ENCODE measurements at places on chromosomes 5 and 9.

GRCh38 chr5:65728218-65728617, 6.2 kb downstream of the NLN start:
- DNase-seq: no peak

DNA sequence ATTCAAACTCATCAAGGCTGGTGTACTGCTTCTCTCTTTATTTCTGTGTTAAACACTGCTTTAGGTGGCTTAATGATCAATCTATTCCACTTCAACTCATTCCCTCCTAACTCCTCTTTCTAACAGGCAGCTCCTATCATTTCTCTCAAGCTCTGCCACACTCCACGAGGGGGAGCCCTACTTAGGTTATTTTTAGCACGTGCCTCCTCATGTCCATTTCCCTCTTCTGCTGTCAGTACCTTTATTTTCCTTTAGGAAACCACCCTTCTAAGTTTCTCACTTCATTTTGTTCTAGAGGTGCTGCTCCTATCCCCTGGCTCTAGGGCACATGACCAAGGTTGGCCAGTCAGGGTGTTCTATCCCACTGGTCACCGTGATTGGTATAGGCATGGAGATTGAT, 6.7 kb upstream of the BRINP1 start:
- no peak for DNase-seq

DNA sequence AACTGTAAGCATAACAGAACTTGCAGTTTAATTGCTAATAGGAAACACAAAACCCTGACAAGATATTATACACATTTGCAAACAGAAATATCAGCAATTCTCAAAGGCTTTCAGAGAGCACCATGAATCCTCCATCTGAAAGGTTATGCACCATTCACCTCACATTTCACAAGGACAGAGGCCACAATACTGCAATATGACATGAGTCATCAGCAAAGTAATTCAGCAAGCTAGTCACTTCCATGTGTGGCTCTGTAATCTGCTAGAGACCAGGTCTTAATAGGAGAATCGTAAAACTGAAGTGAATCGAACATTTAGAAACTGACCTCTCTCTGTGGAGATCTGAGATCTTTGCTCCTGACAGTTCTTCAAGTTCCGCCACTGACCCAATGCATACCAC, 28.3 kb downstream of the IARS1 start:
- no peak for DNase-seq

DNA sequence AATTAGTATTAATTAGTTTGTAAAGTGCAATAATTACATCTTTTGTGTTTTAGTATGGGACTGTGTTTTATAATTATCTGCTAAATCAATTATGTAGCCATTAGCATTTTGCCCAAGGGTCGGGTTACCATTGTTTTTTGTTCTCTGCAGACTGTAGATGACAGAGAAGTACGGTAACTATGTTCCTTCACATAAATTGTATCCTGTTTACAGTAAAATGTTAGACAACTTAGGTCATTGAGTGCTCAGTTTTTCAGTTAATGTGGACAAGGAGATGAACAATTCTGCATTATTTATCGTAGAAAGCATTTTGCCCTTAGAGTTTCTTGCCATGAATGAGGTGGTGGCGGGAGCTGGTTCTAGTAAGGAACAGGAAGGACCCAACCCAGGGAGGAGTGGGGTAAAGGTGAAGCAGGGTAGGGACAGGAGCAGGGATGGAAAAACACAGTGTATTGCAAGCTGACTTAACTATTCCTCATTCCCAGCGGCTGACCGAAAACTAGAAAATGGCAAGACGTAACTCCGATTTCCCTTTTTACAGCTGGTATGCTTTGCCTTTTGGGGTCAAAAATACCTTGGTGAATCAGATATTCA, 243.7 kb upstream of the SLC24A2 start:
- DNase-seq: no peak

- no peak for DNase-seq
Observed at GRCh38 chr9:136662656-136663581, at the start of gene EGFL7. TSS of gene EGFL7 (plus strand) at chr9:136662916. CDS start at chr9:136668283, 5,367 bp downstream.

DNA sequence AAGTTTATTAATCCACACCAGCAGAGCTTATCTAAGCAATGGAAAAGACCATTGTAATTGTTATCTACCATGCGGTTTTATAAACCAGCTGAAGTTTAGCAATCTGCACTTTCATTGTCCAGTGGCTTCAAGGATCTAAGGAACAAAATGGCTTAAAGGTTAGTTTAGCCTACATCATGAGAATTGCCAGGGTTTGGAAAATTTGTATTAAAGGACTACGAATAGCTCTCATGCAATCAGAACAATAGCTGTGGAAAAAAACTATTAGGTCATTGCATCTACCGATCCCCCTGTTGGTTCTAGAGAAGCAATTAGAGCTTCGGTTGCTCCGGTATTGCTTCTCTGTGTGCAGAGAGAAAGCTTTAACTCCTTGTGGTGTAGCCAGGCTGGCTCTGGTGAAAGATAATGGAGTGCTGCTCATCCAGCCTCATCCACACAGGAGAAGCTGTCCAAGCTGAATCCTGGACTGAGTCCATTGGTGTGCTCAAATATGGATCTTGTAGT, 86.3 kb upstream of the SLC12A2 start:
- no peak for DNase-seq

DNA sequence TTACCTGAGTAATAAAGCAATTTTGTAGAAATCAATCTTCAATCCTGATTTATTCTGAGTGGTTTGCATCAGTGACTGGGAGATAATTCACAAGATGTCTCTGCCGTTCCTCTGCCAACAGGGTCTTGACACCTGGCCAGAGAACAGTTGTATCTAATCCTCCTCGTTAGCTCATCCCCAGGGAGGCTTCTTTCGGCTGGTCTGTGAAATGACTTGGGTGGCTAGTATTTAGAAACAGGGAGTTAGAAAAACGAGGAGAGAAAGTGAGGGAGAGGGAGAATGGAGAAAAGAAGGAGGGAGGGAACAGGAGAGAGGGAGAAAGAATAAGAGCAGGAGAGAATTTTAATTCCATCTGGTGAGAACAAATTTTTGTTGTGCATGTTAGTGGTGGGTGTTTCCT, 600.2 kb upstream of the TLE4 start:
- DNase-seq: peak; percentile 41

- DNase-seq: no peak
Observed at GRCh38 chr9:22238809-22239684, 207.6 kb upstream of the DMRTA1 start.

GRCh38 chr5:148376198-148376597, 7.6 kb upstream of the FBXO38 start:
- no peak for DNase-seq

- DNase-seq: no peak
Observed at GRCh38 chr9:37905131-37905505, 1.2 kb upstream of the SLC25A51 start.

- DNase-seq: no peak
Observed at GRCh38 chr9:80831751-80832150, 857.6 kb downstream of the TLE1 start.

DNA sequence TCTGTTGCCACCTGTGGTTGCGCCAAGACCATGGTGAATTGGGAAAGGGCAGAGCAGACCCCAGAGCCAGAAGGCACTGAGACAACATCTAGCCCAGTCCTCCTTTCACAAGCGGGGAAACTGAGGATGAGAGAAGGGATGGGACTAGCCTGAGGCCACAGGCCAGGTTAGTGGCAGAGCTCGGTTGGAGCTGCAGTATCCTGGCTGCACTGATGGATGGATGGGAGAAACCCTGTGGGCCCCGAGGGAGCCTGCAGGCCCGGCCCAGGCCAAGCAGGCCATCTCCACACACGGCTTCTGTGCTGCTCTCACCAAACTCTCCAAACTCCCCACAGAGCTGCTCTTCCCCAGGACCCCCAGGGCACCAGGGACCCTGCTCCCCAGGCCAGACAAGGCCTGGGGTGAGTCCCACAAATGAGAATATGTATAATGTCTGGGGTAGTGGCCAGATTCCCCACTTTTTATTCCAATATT, 60.2 kb downstream of the TSTD2 start:
- DNase-seq: no peak

DNA sequence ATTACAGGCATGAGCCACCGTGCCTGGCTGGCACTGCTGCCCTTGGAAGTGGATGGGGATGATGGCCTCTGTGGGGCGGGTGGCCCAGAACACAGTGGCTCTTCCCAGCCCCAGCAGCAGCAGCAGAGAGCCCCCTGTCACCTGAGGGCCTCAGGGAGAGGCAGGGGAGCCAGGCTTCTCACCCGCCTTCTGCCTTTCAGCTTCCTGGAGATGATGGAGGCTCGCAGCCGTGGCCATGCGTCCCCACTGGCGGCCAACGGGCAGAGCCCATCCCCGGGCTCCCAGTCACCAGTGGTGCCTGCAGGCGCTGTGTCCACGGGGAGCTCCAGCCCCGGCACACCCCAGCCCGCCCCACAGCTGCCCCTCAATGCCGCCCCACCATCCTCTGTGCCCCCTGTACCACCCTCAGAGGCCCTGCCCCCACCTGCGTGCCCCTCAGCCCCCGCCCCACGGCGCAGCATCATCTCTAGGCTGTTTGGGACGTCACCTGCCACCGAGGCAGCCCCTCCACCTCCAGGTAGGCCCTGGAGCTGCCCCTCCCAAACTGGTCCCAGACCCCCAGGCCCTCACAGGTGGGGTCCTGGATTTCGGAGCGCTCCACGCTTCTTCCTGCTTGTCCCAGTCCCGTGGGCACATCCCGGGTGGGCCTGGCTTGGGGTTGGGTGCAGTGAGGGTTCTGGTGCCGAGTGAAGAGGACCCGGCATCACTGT, 5.0 kb upstream of the AJM1 start:
- no peak for DNase-seq

GRCh38 chr9:132507670-132508469, 74.5 kb upstream of the BARHL1 start:
- DNase-seq: no peak

- DNase-seq: no peak
Observed at GRCh38 chr5:137828664-137829063, 39.0 kb upstream of the MYOT start.

DNA sequence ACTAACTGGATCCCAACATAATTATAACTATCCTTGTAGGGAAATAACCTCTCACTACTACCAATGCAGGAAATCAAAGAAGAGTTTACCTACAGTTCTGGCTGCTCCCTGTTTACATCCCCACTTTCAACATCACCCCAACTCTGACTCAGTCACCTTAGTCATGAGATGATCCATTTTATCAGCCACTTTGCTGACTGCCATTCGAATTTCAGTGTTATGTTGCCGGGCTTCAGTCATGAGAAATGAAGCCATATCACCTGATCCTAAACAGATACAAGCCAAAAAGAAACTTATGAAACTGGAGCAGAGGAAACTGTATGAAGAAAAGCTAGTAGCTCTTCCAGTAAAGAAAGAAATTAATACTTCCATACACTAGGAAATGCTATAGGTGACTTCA, 33.7 kb downstream of the SLC31A2 start:
- DNase-seq: no peak

- peak; percentile 0 for DNase-seq
Observed at GRCh38 chr5:102823441-102823874, 68.4 kb downstream of the PAM start.

DNA sequence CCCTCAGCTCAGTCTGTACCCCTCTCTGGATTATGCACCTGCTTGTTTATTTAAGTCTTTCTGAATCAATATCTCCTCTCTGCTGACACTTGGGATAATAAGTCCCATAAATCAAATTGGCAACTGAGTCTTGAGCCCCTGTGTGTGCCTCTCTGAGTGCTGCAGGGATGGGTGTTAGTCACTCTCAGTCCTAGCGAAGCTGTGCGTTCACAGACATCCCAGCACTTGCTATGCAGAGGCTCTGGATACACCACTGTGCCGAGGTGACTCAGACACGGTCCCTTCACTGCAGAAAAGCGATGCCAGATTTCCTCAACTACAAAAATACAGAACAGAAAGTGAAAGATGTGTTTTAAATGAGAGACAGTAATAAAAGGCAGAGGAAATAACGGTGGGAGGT, 4.1 kb upstream of the KCNMB1 start:
- no peak for DNase-seq

GRCh38 chr5:172229904-172230303, 35.9 kb downstream of the EFCAB9 start:
- DNase-seq: no peak

GRCh38 chr5:94031631-94032030, 290.2 kb upstream of the POU5F2 start:
- no peak for DNase-seq

GRCh38 chr9:132404228-132404881, 2.3 kb downstream of the TTF1 start:
- DNase-seq: no peak

GRCh38 chr9:127112056-127112455, 10.4 kb downstream of the ANGPTL2 start:
- no peak for DNase-seq

GRCh38 chr5:13378091-13378490, 566.4 kb downstream of the DNAH5 start:
- DNase-seq: no peak

DNA sequence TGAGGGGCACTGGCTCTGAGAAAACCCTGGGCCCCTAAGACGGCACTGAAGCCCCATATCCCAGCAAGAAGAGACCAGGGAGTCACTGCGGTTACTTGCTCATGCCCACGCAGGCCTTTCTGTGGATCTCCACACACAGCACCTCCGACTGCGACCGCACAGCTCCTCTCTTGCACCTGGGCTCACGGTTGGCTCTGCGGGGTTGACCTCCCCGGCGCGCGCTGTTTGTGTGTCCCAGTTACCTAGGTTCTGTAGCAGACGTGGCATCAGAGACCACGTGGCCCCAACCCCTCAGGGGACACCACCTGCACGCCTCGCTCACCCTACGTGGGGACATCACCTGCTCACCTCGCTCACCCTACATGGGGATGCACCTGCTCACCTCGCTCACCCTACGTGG, 12.7 kb downstream of the LPCAT1 start:
- DNase-seq: no peak

DNA sequence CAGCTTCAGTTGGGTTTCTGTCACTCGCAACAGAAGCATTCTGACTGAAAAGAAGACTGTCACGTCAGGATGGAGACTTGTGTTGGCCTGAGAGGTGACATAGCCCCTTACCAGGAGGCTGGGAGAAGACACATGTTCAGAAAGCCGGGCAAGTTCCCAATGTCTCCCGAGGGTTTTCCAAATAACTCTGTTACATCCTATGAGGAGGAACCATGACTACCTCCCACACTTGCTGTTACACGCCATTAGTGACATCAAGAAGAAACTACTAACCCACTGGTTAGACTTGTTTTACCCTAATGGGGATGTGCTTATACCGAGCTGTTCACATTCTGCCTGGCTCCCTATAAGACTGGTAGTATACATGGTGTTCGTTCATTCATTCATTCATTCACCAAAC, 33.3 kb downstream of the SH3PXD2B start:
- no peak for DNase-seq

GRCh38 chr5:57804007-57804444, 321.4 kb upstream of the ACTBL2 start:
- no peak for DNase-seq
